ENCODE measurements at places on chromosomes 7 and 10.

GRCh38 chr7:24657980-24658379 lies 84.7 kb downstream of the PALS2 start:
- no peak for DNase-seq

- DNase-seq = no peak
These were observed 46.4 kb upstream of the PPP1R3C start for GRCh38 chr10:91679296-91679695.

DNA sequence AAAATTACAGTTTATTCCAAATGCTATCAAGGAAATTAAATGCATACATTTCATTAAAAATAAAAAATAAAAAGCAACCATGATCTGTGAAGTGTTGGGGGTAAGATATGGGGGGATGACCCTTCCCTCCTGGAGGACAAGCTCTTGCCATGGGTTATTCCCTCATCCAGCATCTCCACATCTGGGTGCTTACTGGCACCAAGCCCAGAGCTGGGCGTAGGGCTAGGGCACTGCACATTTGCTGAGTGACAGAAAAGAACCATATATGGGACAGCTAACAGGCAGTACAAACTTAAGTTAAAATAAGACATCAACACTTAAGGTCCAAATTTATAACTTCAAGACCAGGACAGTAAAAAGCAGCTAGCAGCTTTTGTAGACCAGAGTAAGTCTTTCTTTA lies 10.2 kb downstream of the CCDC6 start:
- DNase-seq = peak; percentile 17

GRCh38 chr7:133941496-133941895 lies 185.6 kb upstream of the LRGUK start:
- DNase-seq = no peak

- DNase-seq = no peak
These were observed 31.5 kb upstream of the NRP1 start for GRCh38 chr10:33365871-33366411.

- DNase-seq = no peak
These were observed 710 bp downstream of the MRPL43 start for GRCh38 chr10:100986623-100986951.

DNA sequence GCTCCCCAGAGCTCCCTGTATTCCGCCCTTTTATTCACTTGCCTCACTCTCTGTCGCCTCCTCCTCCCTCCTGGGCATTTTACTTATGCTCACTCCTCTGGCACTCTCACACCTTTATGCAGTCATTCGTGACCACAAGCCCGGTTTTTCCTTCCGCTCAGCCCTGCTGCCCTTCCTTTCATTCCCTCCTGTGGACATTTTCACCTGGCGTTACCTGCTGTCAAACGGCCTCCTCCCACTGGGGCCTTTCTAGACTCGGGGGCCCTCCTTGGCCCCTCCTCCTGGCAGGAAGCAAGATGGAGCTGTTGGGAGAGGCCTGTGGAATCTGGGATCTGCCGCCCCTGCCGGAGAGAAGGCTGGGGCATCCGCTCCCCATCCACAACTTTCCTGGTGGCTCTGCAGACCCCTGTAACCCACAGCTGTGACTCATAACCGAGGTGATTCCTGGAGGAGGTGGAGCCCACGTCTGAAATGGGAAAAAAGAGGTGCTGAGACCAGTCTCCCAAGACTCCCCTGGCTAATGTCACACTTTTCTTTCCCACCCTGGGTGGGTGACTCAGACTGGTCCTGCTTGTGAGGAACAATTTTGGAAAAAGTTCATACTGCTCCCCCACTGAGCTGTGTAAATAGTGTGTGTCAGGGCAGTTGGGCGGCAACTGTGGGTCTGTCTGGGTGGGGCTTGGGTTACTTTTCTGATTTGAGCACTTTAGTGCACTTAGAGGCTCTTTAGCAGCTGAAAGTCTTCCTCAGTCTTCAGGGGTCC lies 1.2 kb downstream of the VCL start:
- DNase-seq = peak; percentile 38

- no peak for DNase-seq
These were observed 902 bp upstream of the CLDN15 start for GRCh38 chr7:101238226-101239182.

DNA sequence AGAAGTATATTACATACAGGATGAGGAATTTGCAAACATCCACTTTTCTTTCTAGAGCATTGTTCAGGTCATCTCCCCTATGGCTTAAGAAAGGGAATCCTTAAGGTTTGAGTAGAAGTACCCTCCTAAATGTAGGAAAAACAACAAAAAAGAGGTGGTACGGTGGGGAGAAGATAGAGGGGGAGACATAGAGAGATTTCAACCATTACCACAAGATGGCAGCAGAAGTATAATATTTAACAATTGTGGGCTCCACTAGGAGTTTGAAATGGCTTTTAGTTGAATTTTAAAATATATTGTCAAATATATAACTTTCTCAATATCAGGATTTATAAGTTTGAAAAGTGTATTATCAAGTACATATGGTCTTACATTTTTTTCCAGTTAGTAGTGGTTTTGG lies 72.7 kb upstream of the PRKG1 start:
- DNase-seq = no peak

DNA sequence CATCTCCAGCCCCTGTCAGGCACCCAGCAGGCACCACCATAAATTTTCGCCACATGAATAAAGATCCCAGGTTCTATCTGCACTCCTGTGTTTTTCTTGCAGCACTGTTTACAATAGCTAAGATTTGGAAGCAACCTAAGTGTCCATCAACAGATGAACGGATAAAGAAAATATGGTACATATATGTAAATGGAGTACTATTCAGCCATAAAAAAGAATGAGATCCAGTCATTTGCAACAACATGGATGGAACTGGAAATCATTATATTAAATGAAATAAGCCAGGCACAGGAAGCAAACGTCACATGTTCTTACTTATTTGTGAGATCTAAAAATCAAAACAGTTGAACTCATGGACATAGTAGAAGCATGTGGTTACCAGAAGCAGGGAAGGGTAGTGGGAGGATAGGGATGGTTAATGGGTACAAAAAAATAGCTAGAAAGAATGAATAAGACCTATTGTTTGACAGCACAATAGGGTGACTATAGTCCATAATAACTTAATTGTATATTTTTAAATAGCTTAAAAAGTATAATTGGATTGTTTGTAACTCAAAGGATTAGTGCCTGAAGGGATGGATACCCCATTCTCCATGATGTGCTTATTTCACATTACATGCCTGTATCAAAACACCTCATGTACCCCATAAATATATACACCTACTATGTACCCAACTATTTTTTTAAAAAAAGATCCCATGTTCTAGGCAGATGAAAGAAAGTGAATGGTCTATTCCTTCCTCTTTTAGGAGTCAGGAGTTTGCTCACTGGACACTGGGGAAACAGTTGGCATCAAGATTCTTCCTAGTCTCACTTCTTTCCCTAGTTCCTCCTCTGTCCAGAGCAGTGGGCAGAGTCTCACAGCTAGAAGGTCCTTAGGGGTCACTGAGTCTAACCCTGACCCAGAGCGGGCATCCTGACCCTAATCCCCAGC lies 1.0 kb upstream of the NPFFR1 start:
- DNase-seq = no peak

- DNase-seq = no peak
These were observed 150.3 kb downstream of the ZNF22 start for GRCh38 chr10:45150997-45151396.

DNA sequence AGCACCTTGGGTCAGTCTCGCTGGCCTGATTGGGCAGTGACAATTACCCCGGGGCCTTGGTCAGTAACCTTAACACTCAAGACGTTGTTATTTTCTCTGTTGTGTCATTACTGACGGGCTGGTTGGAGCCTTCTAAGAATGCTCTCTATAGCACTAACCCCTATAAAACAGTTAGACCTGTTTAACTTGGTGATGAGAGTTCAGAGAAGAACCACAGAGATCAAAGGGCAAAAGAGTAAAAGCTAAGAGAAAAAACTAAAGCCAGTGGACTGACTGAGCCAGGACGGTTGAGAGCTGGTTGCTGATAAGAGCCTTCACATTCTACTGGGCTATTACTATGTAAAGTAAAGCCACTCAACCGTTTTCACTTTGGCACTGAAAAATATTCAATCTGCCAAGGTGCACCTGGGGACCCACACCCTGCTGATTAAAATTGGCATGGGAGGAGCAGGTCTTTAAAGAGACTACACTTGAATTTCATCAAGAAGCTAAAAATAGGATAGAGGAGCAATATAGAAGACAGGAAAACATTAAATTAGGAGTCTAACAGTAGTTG lies 13.6 kb upstream of the ITGB1 start:
- no peak for DNase-seq

DNA sequence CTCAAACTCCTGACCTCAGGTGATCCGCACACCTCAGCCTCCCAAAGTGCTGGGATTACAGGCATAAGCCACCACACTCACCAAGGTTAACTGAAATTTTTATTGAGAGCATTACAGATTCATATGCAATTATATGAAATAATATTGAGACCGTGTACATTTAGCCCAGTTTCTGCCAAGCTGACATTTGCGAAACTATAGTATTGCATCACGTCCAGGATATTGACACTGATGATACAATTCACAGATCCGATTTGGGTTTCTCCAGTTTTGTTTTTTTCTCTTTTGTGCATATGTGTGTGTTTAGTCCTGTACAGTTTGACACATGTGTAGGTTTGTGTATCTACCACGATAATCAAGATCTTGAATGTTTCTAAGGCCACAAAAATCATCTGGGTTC lies 627.9 kb upstream of the FOXK1 start:
- no peak for DNase-seq

- DNase-seq = no peak
These were observed 11.2 kb downstream of the EMX2 start for GRCh38 chr10:117553815-117554172.

- DNase-seq = no peak
These were observed 32.8 kb downstream of the FOXK1 start for GRCh38 chr7:4714767-4715409.

DNA sequence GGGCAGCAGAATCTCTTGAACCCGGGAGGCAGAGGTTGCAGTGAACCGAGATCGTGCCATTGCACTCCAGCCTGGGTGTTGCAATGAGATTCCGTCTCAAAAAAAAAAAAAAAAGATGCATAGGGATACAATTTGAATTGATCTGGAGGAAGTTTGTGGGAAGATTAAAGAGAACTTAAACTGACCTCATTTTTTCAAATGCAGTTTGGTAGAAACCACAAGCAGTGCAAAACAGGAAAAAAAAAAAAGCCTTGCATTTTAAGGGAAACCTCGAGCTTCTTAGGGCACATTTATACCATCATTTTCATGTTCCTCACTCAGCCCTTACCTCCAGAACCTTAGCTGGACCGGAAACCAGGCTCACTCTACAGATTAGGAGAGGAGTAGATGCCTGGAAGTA lies 2.8 kb downstream of the KCTD7 start:
- no peak for DNase-seq

DNA sequence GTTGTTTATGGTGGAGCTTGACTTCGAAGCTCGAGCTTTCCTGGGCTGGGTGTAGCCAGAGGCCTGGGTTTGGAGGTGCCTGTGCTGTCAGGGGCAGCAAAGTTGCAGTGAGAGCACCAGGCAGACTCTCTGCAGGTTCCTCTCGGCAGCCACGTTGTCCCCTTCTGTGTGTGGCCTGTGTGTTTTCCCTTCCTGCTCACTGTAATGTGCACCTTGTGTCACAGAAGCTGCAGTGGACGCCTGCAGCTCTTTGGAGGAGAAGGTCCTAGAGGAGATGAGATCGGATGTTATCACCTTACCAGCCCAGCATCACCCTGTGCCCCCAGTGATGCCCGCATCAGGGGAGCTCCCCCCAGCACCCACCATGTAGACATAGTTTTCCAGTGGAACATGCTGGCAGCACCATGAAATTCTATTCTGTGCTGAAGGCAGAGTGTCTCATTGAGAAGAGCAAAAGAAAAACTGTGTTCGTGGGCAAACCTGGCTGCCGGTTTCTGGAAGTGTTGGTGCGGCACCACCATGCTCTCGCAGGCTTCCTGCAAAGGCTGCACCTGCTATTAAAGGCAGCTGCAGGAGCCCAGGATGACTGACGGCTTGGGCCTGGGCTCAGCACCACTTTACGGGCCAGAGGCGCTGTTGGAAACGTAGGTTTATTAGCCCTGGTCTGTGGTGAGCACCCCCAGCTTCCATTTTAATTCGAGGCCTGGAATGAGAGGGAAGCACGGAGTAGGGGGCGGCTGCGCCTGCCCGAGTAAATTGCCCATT lies 609.8 kb upstream of the FOXK1 start:
- DNase-seq = no peak

GRCh38 chr7:30171766-30172447 lies 37.1 kb downstream of the MTURN start:
- no peak for DNase-seq

- no peak for DNase-seq
These were observed 20.0 kb downstream of the ZNF438 start for GRCh38 chr10:31011665-31012022.

- no peak for DNase-seq
These were observed 141.5 kb upstream of the CAV2 start for GRCh38 chr7:116357781-116358670.

DNA sequence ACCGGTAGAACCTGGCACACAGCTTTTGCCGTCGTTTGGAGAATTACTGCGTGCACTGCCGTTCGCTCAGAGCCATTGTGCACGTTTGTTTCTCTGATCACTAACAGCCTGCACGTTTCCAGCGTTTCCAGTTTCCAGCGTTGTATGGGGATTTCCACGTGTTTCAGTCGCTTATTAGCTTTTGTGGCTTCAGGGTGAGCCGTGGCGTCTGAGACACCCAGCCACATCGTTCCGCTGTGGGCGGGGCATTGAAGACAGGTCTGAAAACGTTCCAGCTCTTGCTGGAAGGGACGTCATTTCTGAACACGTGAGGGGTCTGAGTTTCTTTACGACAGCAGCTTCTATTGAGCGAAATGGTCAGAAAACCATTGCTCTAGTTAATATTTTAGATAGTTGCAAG lies 164.8 kb downstream of the DNAJB6 start:
- DNase-seq = no peak

- no peak for DNase-seq
These were observed 9.0 kb downstream of the IQCE start for GRCh38 chr7:2567679-2568278.

DNA sequence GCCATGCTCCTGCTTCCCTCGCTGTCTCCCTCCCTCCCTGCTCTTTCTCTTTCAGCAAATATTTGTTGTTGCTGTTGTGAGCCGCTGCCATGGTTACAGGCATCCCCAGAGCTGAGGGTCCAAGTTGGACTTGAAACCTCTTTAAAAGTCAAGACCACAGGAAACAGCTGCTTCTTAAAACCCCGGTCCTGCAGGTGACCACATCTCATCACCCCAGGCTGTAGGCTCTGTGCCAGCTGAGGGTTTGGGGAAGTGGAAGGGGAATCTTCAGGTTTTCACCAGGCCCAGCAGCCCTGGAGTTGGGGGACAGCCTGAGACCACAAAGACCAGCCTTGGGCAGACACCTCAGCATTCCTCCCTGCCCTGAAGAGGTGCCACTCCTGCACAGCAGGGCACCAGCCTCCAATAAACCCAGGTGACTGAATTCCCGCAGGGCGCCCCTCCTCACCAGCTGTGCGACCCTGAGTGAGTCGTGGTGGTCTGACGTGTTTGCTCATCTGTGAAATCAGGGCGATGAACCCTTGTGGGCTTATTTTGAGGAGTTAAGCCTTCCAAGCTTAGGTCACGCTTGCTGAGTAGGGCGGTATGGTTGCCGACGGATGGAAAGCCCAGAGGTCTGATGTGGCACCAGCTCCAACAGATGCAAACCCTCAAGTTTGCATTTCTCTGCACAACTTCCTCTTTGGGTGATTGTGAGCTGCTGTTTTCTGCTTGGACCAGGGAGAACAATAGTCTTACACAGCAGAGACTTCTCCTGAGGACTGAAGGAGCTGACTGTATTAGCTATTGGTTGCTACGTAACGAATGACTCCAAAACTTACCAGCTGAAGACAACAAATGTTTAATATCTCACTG lies 24.8 kb downstream of the NPTX2 start:
- DNase-seq = peak; percentile 24
